Naive B cell (primary cell): ENCODE measurements at places on chromosomes 16 and 17. TPM values are rescaled to one million over a fixed set of nuclear protein-coding genes. Genes with fewer than 3 reads are reported as not detected.

DNA sequence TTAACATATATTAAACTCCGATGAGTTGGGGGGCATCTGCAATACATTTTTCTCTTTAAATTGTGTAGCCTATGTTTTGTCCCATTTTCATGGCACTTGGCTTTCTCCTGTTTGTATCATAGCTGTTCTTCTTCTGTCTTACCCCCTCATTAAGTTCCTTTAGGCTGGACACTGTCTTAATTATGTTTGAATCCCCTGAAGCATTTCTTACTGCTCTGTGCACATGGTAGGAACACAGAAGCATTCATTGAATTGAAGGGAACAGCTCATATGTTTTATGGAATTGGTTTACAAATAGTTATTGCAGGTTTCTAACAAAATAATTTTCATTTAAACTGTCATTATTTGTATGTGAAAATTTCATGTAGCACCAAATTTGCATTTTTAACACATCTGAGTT lies 176.8 kb downstream of the TANC2 start:
- H3K36me3 ChIP-seq, result no peaks in the 10 kb centered on the region
- H3K27ac ChIP-seq, result no peak overlapping the region
- H3K4me1 ChIP-seq, result peaks cover 13% of the 10 kb centered on the region
- DNase-seq, result no peak
- no peak overlapping the region for H3K4me3 ChIP-seq

- H3K4me3 ChIP-seq, result no peak overlapping the region
- peaks cover 12% of the 10 kb centered on the region for H3K36me3 ChIP-seq
- no peaks in the 10 kb centered on the region for H3K4me1 ChIP-seq
- no peak for DNase-seq
- no peak overlapping the region for H3K27ac ChIP-seq
- H3K27me3 ChIP-seq, result no peaks in the 10 kb centered on the region
Measured at GRCh38 chr16:53224951-53225533, 170.3 kb downstream of the CHD9 start.

GRCh38 chr16:56800355-56800754 lies 64.7 kb upstream of the SLC12A3 start:
- H3K4me3 ChIP-seq, result no peak overlapping the region
- DNase-seq, result no peak
- H3K4me1 ChIP-seq, result peaks cover 5% of the 10 kb centered on the region

DNA sequence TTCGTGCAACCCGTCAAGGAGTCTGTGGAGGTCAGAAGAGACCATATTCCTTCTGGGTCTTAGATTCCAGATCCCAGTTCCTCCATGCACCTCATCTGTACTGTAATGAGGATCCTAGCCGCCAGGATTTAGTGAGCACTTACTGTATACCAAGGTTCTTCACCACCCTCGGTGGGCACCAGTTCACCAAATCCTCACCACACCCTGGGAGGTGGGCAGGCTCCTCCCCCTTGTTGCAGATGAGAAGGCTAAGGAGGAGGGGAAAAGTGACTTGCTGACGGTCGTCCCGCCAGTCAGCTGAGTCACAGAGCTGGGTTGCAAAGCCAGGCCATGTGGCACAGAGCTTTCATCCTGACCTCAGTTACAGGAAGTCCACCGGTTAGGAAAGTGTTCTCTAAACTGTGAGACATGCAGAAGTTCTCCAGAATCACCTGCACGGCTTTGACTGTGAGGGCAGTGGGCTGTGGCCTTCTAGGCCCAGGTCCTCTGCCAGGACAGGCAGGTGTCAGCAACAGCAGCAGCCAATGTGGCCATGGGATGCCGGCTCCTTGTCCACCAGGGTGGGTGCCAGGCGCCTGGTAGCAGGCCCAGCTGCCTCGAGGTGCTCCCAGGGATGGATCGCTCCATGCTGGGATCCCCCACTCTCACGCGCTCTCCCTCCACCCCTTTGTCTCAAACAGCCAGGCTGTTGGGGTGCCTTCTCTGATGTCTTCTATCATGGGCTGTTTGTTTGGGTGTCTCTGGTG lies 240.3 kb upstream of the GSE1 start:
- no peaks in the 10 kb centered on the region for H3K4me1 ChIP-seq
- H3K27me3 ChIP-seq, result peaks cover 5% of the 10 kb centered on the region
- H3K27ac ChIP-seq, result no peak overlapping the region
- no peak for DNase-seq

Gene KRTAP4-4
- polyA plus RNA-seq, result not detected

Gene PIGQ
- 14.0 TPM for polyA plus RNA-seq

Gene HCRT
- not detected for polyA plus RNA-seq
